ENCODE measurements at places on chromosomes 2 and 18.
A peak's percentile ranks its signal among the peaks of the same experiment; 100 is the strongest.

- no peak for DNase-seq
These were observed 223.5 kb downstream of the NEDD4L start for GRCh38 chr18:58267493-58267892.

GRCh38 chr18:79944746-79945117, 6.7 kb downstream of the SLC66A2 start:
- no peak for DNase-seq

DNA sequence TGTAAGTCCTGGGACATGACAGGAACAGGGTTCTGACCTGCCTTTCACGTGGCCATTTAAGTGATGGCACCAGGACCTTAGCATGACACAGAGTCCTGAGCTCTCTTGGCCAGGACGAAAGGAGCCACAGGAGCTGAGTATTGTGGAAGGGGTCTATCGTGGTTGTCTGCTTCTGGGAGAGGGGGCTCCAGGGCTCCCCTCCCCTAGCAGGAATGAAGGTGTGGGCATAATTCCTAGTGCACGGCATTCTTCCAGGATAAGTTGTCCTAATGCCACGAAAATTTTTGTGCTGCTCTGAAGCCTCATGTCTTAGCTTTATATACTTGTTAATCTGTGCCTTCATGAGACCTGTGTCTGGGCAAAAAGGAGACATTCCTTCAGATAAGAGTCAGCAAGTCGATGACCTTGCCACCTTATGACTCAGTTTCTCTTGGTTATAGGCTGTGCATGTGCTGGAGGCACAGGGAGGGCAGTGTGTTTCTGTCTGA, 17.1 kb downstream of the GATA6 start:
- no peak for DNase-seq

GRCh38 chr2:103860016-103860415, 993.9 kb upstream of the POU3F3 start:
- no peak for DNase-seq

DNA sequence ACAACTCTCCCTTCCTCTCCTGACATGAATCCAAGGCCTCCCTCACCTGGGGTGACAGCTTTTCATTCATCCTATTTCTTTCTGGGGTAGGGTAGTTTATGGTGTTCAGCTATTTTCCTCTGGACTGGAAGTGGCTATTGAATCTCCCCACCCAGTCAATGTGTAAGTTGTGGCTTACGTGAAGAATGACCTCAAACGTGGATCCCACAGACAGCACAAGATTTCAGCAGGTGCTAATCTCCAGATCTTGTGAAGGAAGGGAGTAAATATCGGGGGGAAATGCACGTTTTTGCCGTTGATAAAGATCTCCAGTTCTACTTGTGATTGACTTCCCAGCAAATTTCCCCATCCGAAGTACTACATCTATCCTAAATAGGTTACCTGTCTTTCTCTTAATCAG, 71.4 kb upstream of the THOC1 start:
- no peak for DNase-seq

GRCh38 chr2:147463881-147464520, 380.8 kb upstream of the ACVR2A start:
- no peak for DNase-seq

- DNase-seq = no peak
These were observed 102.9 kb downstream of the KLHL29 start for GRCh38 chr2:23487735-23488492.

- DNase-seq = no peak
These were observed 2.3 kb upstream of the PSD4 start for GRCh38 chr2:113171334-113172075.

GRCh38 chr2:229408356-229408755, 137.3 kb upstream of the PID1 start:
- no peak for DNase-seq

GRCh38 chr2:36352701-36353100, 2.9 kb upstream of the CRIM1 start:
- DNase-seq = no peak

DNA sequence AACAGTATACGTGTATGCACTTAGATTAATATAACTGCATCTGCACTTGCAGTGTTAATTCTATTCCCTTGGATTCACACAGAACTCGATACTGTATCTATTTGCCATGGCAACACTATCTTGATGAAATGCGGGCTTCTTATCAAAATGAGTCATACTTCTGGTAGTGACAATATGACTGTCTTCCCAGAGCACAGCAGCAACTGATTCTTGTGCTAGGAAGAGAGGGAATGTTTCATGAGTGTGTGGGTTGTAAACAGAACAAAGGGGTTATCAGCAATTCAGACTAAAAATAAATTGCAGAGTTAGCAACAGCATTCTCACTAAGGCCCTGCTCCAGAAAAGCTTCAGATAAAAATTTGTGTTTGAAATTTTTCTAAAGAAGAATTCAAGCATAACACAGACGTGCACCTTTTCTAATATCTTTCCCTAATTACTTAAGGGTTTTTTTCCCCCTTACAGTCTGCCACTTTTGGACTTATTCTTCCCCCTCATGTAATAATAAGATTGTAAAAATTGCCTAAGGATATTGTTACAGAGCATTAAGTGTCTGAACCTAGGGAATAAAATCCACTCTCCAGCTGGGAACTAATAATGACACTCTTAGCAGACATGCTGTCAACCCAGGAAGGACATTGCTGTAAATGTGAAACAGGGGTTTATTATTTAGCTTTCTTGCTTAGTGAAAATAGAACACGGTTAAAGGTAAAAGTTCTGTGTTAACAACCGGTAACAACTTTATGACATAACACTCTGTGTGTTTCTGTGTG, 99.9 kb upstream of the SLC38A11 start:
- peak; percentile 66 for DNase-seq

GRCh38 chr2:148978706-148979105, 59.8 kb upstream of the LYPD6B start:
- no peak for DNase-seq

DNA sequence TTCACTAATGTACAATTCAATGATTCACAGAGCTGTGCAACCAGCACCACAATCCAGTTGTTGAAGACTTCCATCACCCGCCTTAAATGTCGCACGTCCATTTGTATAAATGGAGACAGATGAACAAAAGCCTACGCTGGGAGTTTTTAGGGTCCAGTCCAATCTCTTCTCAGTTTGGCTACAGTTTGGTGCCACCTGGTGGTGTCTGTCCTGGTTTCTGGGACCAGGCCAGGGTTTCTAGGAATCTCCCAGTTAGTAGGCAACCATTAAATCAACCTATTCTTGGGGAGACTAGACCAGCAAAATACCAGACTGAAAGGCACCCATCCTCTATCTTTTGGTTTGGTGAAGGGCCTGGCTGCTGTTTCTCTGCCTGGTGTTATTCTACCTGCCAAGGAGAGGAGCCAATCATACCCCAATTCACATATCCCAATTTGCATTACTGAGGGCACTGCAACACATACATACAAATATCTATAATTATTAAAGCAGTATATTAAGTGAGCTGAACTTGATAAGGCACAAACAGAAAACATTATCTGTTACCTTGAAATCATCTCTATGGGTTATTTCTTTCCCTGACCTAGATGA, 3.2 kb upstream of the DDX1 start:
- no peak for DNase-seq

DNA sequence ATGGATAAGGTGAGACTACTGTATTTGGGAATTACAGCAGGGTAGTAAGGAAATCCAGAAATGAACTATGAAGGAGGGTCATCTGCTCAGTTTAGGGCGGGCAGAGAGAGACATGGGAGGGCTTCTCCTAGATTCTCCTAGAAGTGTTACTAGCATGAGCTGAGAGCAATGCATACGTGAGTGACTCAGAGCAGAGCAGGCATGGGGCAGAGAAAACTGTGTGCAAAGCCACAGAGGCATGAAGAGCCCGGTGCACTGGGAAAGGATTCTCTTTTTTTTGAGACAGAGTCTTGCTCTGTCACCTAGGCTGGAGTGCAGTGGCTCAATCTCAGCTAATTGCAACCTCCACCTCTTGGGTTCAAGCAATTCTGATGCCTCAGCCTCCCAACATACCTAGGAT, 116.2 kb downstream of the SOCS6 start:
- no peak for DNase-seq

DNA sequence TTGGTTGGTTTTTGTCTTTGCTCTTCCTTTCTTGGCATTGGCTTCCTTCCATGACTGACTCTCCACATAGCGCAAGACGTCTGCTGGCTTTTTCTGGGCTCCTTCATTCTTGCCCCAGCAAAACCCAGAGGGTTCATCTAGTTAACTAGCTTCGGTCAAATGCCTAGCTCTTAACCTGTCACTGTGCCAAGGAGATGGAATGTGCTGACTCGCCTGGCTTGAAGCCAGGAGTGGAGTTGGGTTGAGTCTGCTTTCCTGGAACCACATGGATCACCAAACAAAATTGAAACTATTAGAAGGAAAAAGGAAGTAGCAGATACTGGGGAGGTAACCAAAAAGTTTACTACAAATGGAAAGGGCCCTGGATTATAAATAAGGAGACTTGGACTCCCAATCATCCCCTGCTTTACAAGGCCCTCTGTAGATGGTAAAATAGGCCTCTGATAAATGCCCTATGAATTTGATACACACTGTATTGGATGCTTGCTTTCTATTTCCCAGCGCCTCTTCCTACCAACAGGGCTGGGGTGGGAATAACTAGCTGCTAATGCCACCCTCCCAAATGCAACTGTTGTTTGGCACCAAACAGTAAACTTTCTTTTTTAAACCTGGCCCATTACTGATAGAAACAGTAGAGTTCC, 11.3 kb downstream of the MALT1 start:
- DNase-seq = no peak

- DNase-seq = no peak
These were observed 30.0 kb downstream of the HAT1 start for GRCh38 chr2:171952276-171952675.

DNA sequence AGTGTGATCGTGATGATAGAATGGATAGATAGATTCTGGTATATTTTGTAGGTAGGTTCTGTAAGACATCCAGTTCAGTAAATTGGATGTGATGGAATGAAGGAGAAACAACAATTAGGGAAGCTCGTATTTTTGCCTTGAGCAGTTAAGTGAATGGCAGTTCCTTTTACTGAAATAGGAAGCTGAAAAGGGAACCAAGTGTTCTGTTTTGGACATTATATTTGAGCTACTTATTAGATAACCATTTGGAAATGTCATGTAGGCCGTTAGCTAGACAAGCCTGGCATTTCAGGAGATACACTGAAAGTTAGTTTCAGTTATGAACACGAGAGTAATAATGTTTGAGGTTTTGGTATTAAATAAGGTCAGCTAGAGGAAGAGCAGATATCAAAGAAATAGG, 41.5 kb downstream of the MARCHF7 start:
- no peak for DNase-seq

DNA sequence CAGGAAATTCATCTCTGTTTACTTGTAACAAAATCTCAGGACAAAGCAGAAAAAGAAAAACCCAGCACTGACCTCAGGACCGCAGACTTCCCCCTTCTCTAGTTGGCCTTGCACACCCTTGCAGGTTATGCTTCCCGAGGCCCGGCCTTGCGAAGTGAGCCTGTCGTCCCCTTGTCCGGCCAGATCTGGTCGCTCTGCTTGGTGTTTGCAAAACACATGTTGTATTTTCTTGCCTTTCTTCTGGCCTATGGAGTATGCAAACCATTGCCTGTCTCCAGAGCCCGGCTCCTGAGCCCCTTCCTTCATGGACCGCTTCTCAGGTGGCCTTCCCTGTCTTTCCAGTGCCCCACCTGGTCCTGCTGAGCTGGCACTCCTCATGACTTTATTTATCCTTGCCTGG, 4.8 kb downstream of the IMPA2 start:
- no peak for DNase-seq

DNA sequence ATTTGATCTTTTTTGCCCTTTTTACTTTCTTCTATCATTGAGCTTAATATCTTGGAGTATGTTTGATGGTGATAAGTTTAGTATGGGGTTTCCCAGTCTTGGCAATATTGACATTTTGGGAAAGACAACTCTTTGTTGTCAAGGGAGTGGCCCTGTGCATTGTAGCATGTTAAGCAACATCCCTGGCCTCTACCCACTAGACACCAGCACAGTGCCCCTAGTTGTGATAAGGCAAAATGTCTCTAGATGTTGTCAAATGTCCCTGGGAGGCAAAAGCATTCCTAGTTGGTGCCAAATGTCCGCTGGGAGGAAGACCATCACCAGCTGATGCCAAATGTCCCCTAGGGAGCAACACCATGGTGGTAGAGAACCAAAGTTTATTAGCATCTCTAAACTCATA, 28.2 kb downstream of the GULP1 start:
- no peak for DNase-seq

DNA sequence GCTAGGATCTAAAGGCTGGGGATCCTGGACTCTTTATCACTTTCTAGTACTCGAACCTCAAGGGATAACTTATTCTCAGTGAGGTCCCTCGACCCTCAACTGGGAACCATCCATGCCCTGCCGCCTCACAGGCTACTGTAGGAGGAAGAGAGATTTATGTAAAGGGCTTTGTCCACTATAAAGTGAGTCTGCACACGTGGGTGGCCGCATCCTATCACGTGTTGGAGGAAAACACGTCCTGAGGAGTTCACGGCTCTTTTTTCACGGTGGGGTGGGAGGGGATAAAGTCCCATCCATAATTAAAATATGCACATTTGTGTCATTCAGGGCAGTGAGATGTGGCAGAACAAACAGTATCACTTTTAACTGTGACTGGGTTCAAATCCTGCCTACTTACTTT, 176.6 kb downstream of the KLHL29 start:
- no peak for DNase-seq

GRCh38 chr2:150735894-150736498, 248.5 kb upstream of the RND3 start:
- DNase-seq = no peak

DNA sequence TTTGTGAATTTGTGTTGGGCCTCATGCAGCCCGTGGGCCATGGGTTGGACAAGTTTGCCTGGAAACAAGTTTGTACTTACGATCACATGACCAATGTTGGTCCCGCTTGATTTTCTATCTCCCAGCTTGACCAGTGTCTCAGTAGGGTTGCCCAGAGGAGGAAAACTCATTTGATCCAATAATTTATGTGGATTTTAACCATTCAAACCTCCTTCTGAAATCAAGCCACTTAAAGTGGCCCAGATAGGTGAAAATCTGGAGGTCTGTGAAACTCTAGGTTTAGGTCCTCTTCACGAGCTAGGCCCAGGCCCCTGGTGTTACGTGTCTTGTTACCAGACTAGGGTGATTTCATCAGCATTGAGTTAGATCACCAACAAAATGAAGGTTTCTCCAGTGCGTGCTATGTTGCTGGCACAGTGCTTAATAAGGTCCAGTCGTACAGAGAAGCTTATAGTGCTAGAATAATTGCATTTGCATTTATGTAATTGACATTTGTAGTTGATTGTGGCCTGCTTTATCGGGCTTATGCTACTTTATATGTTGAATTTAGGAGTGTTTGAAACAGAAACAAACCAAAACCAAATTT, 4.4 kb downstream of the ACTR2 start:
- DNase-seq = no peak

DNA sequence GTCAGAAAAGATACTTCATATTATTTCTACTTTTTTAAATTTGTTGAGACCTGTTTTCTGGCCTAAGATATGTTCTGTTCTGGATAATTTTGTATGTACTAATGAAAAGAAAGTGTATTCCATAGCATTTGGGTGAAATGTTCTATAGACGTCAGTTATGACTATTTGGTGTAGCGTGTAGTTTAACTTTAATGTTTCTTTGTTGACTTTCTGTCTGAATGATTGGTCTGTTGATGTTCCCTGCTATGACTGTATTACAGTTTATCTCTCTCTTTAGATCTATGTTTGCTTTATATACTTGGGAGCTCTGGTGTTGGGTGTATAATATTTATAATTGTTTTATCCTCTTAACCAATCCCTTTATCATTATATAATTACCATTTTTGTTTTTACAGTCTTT, 352.4 kb downstream of the PTPRM start:
- no peak for DNase-seq

- no peak for DNase-seq
These were observed 33.6 kb downstream of the PLCL1 start for GRCh38 chr2:197838036-197838435.
